Activated CD4-positive, alpha-beta T cell treated with anti-CD3 and anti-CD28 coated beads, Interleukin-2, amount 50 U/mL, for 4 hours (primary cell): ENCODE measurements at places on chromosomes 7 and 10.

- DNase-seq, result no peak
These were observed 52.0 kb downstream of the REEP3 start for GRCh38 chr10:63573068-63573697.

DNA sequence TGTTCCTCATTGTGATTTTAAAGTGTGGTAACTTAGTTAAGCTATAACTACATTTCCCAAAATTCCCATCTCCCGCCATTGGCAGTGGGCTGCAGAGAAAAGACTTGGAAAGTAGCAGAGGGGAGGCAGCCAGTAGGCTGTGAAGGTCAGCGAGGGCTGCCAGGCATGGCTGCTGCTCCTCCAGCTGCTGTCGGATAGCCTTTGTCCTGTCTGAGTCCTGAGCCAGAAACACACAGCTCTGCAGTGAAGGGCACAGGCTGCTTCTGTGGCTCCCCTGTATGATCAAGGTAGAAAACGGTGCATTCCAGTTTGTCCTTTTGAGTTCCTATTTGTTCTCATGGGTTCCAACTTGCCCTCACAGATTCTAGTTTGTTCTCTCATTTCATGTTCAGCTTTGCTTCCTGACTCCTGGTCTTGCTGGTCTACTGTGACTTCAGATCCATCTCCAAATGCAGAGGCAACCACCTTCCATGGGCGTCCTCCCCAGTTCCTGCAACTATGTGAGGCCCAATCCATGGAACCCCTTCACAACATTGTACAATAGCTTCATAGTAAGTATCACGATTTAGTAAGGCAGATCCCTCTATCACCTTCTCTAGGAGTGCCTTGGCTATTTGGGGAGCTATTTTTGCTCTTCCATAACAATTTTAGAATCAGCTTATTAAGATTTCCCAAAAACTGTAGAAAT, 31.7 kb downstream of the SYPL1 start:
- no peak for DNase-seq

- peak; percentile 3 for DNase-seq
These were observed 43.2 kb downstream of the CCNY start for GRCh38 chr10:35379226-35380137.

DNA sequence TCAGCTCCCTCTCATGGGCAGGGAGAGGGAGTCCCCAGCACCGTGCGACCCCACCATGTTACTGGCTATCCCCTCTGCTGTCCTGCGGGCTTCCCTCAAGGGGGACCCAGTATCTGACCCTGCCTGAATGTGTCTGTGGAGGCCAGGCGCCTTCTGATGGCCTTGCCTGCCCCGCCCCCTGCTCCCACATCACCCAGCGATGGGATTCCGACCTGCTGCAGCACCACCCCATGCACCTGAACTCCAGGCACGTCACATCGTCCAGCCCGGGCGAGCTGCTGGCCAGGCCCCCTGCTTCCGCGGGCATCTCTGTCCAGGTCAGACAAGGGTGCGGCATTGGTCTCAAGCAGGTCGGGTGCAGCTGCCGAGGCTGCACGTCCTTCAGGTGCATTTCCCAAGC, 19.0 kb downstream of the LRRC27 start:
- DNase-seq, result no peak
